LHCN-M2 (cell line): ENCODE measurements at places on chromosomes 2 and 18. TPM values are rescaled to one million over a fixed set of nuclear protein-coding genes. Genes with fewer than 3 reads are reported as not detected.

CLIP4 gene
- 31.4 and 38.0 TPM in 2 replicates for total RNA-seq

HOXD9 gene
- total RNA-seq: 0.06 TPM in 1 of 2 replicates, not detected in the other

NYAP2 gene
- total RNA-seq: not detected in 2 replicates

ZSWIM2 gene
- 0.06 TPM in 1 of 2 replicates, not detected in the other for total RNA-seq

PMAIP1 gene
- 15.7 and 20.3 TPM in 2 replicates for total RNA-seq

COL6A3 gene
- 5.2 and 9.2 TPM in 2 replicates for total RNA-seq

CD8B2 gene
- total RNA-seq: not detected in 2 replicates
